ENCODE measurements at places on chromosomes 12 and 14.
A peak's percentile ranks its signal among the peaks of the same experiment; 100 is the strongest.

- no peak for DNase-seq
These were observed 53.9 kb downstream of the DPF3 start for GRCh38 chr14:72839753-72840607.

DNA sequence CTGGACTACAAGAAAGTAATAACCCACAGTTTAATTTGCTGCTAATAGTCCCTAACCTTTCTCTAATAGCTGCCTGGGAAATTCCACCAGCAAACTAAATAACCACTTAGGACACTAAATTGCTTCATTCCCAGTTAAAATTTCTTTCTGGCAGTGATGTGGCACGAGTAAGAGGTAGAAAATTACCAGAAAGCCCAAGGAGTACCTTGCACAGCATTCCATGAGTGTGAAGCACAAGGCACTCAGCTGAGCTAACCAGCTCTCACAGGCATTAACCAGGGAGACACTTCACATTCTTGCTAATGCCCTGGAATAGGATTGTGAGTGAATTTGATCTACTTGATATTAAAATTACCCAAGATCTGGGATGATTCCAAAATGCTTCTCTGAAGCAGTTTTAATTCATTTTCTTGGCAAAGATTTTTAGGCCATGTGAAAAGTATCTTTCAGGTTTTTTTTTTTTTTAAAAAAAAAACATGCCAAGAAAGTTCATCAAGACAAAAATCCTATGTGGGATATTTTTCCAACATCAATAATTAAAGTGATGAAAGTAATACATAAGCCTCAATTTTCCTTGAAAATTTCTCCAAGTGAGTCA lies 29.5 kb downstream of the TSPAN8 start:
- DNase-seq = no peak

DNA sequence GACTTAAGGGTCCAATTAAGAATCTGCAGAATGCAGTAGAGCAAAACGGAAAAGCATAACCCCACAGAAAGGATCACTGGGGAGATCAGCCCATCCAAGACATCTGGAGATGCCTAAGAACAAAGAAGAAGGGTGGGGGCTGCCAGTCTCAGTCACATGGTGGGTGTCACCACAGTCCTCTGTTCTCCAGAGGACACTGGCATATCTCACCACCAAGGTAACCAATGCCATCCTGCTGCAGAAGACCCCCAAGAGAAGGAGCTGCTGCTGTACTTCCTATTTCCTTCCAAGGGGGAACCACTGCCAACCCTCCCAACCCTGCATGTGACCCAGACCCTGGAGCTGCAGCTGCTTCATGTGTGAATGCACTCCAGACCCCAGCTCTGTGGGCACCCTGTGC lies 91.2 kb downstream of the PTGER2 start:
- DNase-seq = no peak

DNA sequence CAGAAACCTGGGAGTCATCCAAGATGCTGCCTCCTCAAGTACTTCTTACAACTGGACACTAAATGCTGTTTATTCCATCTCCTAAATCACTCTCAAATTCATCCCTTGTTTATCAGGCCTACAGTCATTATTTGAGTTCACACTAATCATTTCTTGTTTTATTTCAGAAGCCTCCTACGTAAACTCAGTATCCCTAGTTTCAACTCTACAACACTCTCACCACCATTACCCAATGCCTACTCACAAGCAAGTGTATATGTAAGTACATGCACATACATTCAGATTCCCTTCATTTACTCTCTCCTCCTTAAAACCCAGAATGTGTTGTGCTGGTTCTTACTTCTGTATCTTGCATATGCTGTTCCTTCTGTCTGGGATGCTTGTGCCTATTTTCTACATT lies 43.0 kb downstream of the DDHD1 start:
- DNase-seq = no peak

DNA sequence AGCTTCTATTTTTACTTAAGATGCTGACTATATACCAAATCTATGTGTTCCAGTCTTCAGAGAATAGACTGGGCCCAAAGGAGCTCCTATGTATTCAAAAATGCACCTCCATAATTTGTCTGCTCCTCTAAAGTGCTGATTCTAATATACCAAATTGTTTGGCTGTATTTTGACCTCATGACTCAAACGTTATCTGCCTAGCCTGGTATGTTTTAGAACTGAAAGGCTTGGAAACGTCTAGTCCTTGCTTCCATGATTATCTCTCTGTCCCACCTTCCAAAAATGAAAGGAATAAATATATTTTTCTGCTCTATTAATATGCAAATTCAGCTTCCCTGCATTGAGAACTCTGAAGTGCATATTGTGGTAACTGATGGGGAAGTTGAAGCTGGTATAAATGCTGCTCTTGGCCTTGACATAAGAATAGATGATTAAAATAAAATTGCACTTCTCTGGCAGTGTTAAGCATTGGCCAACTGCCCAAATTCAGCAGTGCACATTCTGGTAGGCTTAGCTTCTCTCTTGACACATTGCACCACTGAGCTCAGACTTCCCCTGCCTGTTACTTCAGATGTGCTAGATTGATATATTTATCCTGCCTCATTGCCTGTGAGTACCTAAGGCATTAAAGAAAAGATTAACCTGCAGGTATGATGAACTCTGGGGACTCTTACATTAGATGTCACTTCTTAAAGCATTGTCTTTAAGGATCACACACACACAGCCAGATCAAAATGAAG lies 882.3 kb downstream of the RPS29 start:
- no peak for DNase-seq

DNA sequence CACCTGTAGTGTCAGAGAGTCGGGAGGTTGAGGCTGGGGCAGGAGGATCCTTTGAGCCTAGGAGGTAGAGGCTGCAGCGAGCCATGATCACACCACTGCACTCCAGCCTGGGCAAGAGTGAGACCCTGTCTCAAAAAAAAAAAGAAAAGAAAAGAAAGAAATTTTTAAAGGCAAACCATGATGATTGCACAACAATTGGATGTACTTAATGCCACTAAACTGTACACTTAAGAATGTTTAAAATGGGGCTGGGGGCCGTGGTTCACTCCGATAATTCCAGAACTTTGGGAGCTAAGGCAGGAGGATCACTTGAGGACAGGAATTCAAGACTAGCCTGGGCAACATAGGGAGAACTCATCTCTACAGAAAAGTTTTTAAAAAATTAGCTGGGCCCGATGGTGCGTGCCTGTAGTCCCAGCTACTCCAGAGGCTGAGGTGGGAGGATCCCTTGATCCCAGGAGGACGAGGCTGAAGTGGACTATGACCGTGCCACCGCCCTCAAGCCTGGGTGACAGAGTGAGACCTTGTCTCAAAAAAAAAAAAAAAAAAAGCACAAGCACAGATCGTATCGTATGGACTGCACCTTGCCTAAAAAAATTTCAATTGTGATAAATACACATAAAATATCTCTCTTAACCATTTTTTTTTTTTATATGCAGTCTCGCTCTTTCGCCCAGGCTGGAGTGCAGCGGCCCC lies 32.7 kb downstream of the JAG2 start:
- no peak for DNase-seq

DNA sequence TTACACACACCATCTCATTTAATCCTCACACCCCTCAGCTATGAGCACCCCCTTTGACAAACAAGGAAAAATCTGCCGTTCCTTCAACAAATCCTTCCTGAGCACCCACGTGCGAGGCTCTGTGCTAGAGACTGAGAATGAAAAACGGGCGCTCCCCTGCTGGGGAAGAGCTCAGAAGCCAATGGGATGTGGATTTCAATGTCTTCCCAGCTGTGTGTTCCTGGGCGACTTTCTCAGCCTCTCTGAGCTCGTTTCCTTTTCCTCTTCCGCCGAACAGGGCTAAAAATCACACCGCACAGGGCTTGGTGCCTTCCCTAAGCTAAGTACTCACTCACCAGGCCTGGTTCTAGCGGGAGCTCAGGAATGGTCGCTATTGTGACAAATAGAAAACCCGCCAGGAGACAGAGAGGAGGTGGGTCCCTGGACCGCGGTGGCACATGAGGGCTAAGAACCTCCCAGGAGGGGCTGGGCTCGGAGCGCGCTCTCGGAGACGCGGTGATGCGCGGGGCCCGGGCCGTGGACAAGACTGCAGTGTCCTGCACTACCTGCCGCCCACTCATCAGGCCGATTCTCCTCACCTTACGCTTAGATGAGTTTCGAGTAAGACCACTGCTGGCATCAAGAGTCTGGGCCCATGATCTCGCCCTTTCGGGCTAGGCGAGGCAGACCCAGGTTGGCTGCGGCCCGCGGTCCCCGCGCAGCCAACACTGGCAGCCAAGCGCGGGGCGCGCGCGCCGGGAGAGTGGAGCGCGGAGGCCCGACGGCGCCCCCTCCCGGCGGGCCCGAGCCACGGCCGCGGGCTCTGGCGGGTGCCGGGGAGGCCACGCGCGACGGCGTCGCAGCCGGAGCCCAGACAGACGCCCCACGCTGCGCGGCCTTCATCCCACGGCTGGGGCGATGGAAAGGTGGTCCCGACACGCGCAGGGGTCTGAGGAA lies 17.0 kb downstream of the ZDHHC22 start:
- peak; percentile 43 for DNase-seq

DNA sequence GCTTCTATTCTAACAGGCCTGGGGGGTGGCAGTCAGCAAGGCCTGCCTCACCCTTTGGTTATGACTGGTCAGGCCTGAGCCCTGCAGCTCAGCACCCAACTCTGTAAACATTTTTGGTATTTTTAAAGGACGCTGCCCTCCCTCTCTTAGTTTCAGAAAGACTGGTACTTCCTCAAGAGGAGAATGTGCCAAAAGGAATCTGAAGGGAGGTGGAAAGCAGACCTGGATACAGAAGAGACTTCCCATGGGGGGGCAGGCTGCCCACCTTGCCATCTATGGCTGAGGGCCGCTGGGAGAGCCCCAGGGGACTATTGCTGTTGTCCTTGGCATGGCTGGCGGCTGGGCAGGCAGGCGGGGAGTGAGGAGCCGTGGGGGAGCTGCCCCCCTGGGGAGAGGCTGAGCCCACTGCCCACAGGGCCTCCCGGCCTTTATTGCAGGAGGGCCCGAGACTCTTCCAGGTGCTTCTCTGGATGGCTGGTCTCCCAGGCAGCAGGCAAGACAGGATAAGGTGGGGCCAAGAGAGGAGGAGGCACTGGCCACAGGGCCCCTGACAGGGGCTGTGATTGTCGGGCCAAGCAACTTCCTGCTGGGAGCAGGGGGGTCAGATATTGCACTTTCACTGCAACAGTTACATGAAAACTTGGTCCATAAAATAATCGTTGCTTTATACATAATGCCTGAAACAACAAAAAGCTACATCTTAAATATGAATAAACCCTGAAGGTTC lies 3.5 kb downstream of the ARL6IP4 start:
- DNase-seq = no peak

- no peak for DNase-seq
These were observed 17.2 kb downstream of the MAP3K12 start for GRCh38 chr12:53481939-53482586.

DNA sequence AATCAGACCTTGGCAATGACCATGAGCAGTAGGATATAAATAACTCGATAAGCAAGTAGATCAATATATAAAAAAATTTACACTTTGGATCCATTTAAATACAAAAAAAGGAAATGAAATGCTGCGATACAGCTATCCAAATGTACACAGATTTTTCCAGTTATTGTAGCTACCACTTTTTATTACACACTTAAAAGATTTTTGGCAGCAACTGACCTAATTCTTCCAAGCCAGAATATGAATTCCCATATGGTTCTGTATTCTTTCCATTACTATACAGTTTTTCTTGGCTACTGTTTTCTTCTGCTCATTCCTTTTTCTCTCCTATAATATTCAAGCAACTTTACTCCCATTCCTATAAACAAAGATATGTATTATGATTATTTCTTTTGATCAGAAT lies 52.2 kb downstream of the TMTC1 start:
- no peak for DNase-seq

GRCh38 chr12:2639020-2639298 lies 155.8 kb upstream of the FKBP4 start:
- DNase-seq = no peak

- no peak for DNase-seq
These were observed 14.5 kb upstream of the ACTR6 start for GRCh38 chr12:100186071-100186470.

- no peak for DNase-seq
These were observed 96.7 kb downstream of the SLC25A47 start for GRCh38 chr14:100419856-100420255.

GRCh38 chr14:31441273-31442111 lies 15.8 kb downstream of the DTD2 start:
- DNase-seq = no peak

DNA sequence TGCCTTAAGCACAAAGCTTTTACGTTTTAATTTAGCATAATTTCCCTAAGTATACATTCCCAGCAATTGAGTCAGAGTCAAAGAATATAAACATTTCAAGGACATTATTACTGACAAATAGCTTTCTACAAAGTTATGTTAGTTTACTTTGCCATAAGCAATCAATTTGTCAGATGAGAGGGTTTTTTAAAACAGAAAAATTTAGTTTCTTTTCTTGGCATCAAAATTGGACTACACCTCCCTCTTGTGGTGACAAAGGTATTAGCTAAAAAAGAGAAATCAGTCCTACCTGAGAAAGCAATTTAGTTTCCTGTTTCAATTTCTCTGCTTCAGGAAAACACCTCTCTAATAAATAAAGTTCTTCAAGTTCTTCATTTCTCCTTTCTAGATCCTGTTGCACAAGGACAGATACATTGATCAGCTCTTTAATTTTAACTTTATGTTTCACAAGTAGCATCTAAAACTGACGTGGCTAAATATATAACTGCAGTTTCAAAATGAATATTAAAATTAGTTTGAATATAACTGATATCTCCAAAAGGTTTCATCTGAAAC lies 39.9 kb downstream of the DNAI7 start:
- no peak for DNase-seq

- no peak for DNase-seq
These were observed 8.1 kb downstream of the APPL2 start for GRCh38 chr12:105227879-105228278.

DNA sequence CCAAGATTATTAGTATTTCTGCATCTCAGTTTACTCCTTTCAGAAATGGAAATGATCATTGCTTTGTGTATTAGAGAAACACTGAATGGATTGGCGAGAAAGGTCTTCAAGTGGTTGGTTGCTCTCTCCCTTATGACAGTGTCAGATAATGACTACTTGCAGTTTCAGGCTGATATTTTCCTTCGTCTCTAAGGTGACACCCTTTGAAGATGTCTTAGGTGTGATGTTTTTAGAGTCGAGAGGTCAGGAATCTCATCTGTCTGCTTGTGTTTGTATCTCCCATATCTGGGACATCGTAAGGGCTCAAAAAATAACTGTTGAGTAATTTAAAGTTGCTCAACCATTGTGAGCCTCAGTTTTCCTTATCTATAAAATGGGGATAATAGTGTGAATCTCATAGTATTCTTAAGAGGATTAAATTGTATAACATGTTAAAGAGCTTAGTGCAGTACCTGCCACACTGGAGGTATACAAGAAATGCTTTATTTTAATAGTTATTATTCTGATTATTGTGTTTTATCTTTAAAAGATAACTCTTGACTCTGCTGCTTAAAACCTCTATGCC lies 40.1 kb downstream of the NPAS3 start:
- DNase-seq = no peak

DNA sequence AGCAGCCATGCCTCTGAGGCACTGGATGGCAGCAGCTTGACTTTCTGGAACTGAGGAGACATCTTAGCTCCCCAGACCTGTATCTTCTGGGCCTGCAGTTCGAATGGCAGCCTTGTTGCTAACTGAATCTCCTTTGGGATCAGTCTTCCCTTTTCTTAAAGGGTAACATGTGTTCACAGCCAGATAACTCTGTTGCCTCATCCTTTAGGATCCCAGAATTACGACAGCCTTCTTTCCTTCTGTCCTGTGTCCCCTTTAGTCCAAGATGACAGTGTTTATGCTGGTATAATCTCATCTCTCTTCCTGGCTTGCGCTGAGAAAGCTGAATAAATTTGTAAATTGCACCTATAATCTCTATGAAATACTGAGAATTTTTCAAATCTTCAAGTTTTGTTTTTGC lies 9.1 kb upstream of the ERC1 start:
- no peak for DNase-seq

- no peak for DNase-seq
These were observed 117.8 kb downstream of the MED13L start for GRCh38 chr12:116159593-116160200.
